Right cardiac atrium (tissue), 5 donors: ENCODE measurements at places on chromosomes 12 and 14. TPM values are rescaled to one million over a fixed set of nuclear protein-coding genes. Genes with fewer than 3 reads are reported as not detected.

DNA sequence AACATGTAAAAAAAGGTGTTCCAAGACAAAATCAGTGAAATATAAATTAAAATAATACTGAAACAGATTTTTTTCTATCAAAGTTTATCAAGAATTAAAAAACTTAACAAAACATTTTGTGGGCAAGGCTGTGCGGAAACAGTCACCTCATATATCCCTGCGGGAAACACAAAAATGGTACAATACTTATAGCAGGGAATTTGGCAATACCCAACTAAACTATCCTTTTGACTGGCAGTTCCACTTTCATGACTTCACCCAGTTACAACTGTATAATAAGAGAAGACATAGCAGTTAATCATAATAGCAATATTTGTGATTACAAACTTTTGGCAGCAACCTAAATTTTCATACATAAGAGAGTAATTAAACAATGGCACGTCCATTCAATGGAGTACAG lies 121.5 kb upstream of the EGLN3 start:
- no peak for DNase-seq

- no peak for DNase-seq
Measured at GRCh38 chr14:104016873-104017650, 68.4 kb upstream of the ASPG start.

GRCh38 chr12:56469007-56469930 lies 891 bp downstream of the SPRYD4 start:
- peak; percentile 41 for DNase-seq

- DNase-seq, result no peak
Measured at GRCh38 chr14:44620121-44621019, 113.3 kb upstream of the FSCB start.

DNA sequence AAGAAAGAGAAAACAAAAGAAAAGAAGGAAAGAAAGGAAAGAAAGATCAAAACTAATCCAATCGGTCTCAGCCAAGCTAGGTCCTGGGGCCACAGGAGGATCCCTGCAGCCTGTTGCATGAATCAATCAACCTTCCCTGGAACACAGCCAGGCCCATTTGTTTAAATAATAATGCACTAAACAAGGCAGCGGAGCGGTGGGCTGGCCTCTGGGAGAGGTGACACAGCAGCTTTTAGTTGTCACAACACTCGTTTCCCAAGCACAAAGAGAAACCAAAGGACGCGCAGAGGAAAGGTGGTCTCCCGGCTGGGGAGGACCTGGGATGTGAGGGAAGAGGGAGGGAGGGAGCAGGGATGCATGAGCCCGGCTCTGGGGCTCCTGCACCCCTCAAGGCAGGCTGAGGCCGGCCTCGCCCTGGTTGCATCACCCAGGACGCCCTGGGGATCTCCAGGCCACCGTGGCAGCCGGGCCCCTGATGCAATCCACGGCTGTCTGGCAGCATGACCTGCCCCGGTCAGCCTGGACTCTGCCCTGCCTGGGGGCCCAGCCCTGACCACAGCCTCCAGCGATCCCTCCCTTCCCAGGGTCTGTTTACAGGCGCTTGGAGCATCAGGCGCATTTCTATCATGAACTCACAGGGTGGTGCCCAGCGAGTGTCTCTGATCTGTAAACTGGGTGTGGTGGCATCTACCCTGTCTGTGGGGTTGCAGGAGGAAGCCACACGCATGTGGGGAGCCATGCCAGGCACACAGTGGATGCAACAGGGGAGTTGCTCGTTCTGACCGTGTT lies 32.5 kb downstream of the MMP17 start:
- DNase-seq, result peak; percentile 70

DNA sequence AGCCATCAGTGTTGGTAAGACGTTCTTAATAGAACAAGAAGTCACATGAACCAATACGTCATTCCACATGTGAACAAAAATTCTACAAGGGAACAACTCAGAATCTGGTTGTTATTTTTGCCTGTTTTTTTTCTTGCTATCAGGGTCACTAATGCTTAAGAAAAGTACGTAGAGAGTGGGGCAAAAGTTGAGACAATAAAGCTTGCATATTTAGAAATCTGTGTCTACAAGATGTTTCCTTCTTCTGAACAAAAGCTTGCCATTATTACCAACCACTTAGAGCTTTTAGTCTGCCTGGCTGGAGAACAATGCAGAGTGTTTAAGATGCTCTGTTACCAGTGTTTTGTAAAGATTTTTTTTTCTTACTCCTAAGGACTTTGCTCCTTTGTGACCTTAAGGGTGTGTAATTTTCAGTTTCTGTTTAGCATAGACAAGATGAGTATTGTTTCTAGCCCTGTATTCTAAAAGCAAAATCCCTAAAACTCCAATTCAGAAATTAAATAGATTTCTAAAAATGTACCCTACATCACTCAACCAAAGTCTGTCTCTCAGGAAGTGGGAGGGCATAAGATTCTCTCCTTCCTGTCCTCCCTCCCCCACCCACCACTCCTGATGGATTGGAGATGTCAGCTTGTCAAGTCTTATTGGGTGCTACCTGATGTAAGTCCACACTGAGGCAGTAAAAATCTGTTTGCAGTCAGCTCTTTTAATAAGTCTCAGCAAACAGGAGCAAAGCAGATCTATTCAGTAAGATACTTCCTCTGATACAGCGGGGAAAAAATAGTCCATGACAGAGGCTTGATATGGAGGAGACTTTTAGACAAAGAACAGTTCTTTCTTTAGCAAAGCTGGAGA lies 267.6 kb downstream of the GRIN2B start:
- DNase-seq, result no peak

DNA sequence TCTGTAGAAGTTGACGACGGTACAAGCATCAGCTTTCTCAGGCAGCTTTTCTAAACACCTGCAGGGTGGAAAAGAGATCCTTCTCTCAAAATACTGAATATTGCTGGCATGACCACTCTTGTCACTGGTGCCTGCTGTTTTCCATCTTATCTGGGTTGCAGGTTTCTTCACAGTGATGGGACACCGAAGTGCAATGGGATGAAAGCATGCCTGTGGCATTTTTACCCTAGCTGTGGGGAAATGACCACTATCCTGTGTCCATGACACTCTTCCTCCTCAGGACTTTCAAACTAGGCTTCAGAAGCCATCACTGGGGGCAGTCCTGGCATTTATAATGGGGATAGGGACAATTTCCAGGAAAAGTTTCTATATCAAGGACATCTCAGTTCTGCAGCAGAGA lies 98.5 kb downstream of the ETV6 start:
- DNase-seq, result no peak

DNA sequence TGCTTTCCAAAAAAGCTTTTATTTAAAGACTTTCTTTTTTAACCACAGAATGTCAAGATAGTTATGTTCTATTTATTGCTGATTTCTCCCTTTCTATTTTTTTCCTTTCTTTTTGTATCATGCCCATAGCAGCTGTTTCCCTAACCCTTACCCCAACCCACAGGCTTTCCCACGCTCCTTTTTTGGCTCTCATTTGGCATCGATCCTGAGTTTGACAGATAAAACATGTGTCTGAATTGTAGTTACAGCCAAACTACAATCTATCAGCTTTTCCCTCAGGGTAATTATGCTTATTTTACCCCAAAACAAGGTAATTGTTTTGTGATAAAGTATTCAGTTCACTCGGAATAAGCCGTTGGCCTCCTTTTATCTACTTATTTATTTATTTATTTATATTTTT lies 46.7 kb downstream of the PDE3A start:
- DNase-seq, result peak; percentile 23

DNA sequence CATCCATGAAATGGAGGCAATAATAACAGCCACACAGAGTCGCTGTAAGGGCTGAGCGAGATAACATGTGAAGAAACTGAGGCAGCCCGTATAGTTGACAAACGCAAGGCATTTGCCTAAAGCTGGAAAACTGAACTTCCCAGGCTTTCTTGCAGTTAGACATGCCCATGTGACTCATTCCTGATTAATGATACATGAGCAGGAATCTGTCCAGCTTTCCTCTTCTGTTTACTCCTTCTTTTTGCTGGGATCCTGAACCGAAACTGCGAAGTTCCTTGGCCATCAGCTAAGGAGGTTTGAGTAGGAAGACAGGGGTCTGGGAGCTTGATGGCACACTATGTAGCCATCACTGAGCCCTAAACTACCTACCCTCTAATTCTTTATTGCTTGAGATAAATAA lies 52.2 kb downstream of the ST8SIA1 start:
- no peak for DNase-seq

DNA sequence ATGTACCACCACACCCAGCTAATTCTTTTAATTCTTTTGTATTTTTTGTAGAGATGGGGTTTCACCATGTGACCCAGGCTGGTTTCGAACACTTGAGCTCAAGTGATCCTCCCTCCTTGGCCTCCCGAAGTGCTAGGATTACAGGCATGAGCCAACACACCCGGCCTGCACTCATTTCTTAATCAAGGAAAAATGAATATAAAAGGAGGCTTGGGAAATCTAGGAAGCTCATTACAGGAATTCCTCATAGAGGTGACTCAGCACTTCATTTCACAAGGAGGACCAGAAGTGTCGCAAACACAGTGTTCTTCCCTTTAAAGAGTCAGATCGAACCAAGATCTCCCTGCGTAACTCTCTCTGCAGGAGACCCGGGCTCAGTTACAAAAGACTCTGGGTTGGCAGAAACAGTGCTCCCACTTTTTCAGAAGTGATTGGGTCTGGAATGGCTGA lies 30.3 kb downstream of the NFKBIA start:
- peak; percentile 45 for DNase-seq

- DNase-seq, result no peak
Measured at GRCh38 chr12:47247418-47247817, 167.7 kb upstream of the AMIGO2 start.

DNA sequence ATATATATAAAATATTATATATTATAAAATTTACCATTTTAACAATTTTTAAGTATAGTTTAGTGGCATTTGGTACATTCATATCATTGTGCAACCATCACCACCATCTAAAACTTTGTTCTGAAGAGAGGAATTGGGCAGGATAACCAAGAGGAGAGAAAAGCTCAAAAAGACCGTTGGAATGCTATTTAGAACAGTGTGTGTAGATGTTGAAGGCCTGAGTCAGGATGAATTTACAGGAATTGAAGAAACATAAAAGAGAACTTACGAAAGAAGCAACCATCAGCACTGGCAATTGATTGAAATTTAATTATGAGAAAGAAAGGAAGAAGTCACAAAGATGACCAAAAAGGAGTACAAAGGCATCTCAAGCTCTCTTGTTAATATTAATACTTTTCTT lies 196.9 kb upstream of the PWP1 start:
- DNase-seq, result no peak

DNA sequence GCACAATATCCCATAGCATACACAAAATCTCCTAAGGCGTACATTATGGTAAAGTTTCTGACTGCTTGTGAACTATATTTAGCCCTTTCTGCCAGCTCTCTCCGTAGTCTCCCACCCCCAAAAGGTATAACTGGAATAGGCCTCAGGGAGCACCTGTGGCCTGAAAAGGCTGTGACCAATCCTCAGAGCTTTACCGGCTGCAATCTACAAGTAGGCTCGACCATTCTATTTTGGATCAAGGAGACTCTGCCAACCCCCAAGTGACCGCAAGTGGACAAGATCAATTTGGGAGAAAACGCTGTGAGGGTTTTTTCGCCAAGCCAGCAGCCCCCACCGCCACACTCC lies 1.2 kb downstream of the PPTC7 start:
- no peak for DNase-seq

- DNase-seq, result peak; percentile 72
Measured at GRCh38 chr12:4031703-4032291, 158.6 kb upstream of the PARP11 start.

GRCh38 chr12:6457220-6457945 lies 5.5 kb downstream of the TAPBPL start:
- no peak for DNase-seq

- no peak for DNase-seq
Measured at GRCh38 chr14:71451501-71451900, 480.7 kb upstream of the RGS6 start.

- DNase-seq, result no peak
Measured at GRCh38 chr14:91346838-91347173, 70.8 kb downstream of the CCDC88C start.

DNA sequence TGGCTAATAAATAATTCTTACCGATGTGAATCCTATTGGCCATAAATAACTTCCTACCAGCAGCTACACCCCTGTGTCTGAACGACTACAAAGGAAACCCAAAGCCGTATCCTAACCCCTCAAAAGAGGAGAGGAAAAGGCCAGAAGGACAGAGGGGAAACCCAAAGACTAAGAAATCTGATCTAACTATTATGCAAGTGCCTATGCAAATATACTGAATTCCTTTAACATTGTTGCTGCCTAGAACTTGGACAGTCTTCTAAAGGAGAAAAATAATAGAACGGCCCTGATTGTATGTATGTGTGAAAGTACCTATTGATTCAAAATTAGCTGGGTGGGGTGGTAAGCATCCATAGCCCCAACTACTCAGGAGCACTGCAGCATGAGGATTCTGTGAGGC lies 997 bp downstream of the PLEKHG7 start:
- DNase-seq, result no peak

GRCh38 chr14:64760146-64760755 lies 56.0 kb downstream of the PLEKHG3 start:
- peak; percentile 48 for DNase-seq

- DNase-seq, result no peak
Measured at GRCh38 chr12:100427078-100427477, 46.6 kb upstream of the NR1H4 start.

DNA sequence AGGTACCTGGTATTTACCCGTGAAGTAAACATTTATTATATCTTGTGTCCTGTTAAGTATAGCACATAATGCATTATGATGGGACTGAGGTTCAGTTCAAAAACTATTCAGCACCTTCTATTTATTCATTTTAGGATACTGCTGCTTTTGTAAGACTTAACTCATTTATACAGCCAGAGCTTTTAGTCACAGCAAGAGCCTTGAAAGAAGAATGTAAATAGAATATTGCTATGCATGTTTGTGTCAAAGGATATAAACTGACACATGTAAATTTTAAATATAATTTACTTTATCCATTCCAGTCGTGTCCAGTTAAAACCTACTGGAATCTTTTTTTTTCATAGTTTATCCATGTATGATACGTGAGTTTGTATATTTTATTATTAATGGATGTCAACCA lies 168.8 kb downstream of the FUT8 start:
- DNase-seq, result no peak

DNA sequence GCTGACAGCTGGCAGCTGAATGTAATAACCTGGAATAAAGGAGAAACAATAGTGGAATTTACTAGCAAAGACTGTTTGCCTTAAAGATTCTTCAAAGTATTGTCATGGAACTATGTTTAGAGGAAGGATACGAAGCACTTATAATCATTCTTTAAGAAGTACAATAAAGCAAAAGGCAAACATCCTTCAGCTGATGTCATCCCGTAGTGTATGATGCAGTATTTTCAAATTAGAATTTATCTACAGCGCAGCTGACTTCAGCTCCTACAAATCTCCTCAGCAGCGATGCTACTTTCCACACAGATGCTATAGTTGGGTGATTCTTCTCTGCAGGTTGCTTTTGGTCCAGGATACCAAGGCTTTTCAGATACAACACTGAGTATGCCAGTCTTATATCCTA lies 31.5 kb downstream of the CLEC1A start:
- DNase-seq, result no peak

The AKT1 gene
- polyA plus RNA-seq, result 101 TPM

The AKAP3 gene
- polyA plus RNA-seq, result 3.6 TPM

The CLEC1A gene
- 3.5 TPM for polyA plus RNA-seq

The AKAP5 gene
- polyA plus RNA-seq, result 0.09 TPM

The REM2 gene
- polyA plus RNA-seq, result 0.07 TPM

The PGF gene
- 4.3 TPM for polyA plus RNA-seq

The RNF212B gene
- polyA plus RNA-seq, result not detected
